ENCODE measurements at places on chromosomes 1 and 21.
A peak's percentile ranks its signal among the peaks of the same experiment; 100 is the strongest.

DNA sequence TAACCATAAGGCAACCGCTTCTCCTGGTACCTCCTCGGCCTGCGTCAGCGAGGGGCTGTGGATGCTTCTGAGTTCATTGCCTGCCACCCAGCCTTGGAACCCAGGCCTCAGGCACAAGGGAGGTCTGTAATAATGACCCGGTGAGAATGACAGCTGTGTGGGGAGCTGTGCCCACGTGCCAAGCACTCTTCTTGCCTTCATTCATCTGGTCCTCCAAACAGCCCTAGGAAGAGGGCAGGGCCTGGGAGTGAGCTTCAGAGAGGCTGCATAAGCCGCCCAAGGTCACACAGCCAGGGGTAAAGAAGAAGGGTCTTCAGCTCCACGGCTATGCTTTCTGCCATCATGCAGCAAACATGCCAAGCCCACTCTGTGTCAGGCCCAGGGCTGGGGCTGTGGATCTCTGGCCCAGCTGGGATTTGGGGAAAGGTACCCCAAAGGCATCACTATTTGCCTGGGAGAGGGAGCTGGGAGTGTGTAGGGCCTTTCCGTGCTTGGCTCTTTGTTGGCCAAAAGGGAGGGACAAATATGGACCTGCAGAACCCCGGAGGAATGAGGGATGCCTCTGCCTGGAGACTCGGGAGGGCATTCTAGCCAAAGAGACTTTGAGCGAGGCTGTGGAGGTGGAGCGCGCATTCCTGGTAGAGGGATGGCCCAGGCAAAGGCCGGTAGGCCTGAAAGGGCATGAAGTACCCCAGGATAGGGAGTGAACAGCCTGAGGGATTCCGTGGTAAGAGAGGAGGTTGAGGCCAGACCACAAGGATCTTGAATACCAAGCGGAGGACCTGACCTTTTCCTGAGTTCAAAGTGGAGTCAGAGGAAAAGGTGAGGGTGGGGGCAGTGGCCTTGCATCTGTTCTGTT is 10.1 kb upstream of the EDN2 start:
- no peak for DNase-seq

- DNase-seq = peak; percentile 53
Measured at GRCh38 chr1:202154766-202155477, 5.5 kb downstream of the PTPN7 start.

DNA sequence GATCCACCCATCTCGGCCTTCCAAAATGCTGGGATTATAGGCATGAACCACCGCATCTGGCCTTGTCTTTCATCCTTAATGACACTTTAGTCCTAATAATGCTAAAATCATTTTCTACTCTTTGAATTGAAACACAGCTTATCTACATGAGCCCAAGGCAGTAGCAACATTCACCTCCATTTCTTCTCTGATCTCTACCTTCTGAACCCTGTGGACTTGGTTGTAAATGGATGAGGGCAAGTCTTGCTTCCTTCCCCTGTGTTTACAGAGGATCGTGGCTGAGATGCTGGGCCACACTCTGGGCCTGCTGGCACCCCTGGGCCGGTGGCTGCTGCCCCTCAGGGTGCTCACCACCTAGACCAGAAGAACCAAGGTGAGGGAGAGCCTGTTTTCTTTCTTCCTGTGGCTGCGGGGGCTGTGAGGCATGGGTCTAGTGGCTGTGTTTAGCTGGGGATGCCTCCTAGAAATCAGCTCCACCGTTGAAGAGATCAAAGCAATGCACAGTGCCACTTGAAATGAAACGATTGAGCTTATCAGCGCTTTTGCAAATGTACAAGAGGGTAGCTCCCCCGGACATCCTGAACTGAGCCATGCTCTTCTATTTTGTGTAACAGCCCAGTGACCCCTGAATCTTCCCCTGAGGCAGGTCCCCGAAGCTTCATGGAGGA is 32.2 kb upstream of the LGALS8 start:
- DNase-seq = no peak

GRCh38 chr1:75707191-75707590 is 17.3 kb upstream of the ACADM start:
- DNase-seq = no peak
